ENCODE measurements at places on chromosomes 12 and 14. TPM values are rescaled to one million over a fixed set of nuclear protein-coding genes. Genes with fewer than 3 reads are reported as not detected.

The SERPINA12 gene
- total RNA-seq: not detected

The DPF3 gene
- total RNA-seq: 37.7 TPM

- no peak for DNase-seq
Observed at GRCh38 chr12:14257734-14258574, 107.5 kb upstream of the ATF7IP start.

DNA sequence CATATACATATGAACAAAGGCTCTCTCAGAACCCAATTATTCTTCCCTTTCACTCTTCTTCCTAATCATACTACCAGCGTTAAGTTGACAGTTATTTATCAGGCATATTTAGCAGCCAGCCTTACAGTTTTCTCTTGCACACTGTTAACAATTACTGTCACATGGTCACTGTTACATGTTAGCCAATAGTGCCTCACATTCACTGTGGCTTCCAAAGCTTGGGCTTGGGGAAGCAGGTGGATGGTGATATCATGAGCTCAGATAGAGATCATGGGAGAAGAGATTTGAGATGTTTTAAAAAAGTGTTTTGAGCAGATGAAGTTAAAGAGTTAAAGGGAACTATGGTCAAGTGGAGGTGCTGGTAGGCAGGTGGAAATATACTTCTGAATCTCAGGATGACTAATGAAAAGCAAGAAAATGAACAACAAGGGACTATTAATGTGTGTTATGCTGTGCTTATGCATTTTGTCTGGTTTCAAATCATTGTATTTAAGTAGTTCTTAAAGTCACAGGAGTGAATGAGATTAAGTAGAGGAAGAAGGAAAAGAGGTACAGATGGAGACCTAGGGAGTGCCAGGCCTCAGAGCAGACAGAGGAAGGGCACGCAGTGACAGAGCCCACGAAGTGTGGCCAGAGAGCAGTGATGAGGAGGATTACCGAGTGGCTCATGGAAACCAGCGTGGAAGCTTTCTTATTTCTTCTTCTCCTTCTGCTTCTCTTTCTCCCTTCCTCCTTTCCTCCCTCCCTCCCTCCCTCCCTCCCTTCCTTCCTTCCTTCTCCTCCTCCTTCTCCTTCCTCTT, 39.6 kb downstream of the BICD1 start:
- DNase-seq: no peak

GRCh38 chr12:104167519-104168458, 29.8 kb upstream of the NFYB start:
- DNase-seq: no peak

DNA sequence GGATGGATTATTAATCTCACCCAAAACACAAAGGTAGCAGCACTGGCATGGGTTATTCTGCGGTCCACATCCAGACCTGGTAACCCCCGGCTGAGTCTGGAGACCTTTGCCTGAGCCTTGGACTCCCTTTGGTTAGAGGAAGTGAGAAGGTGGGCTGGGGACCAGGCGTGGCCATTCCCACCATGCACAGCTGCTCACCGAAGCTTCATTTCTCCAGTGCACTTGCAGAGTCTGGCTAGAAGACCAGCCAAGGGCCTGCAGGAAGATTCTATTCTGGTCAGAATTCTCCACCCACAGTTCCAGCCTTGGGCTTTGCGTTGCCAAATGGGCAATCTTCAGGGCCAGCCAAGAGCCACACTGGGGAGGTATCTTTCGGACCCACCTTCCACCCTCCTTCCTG, 73.0 kb downstream of the LGMN start:
- DNase-seq: no peak

DNA sequence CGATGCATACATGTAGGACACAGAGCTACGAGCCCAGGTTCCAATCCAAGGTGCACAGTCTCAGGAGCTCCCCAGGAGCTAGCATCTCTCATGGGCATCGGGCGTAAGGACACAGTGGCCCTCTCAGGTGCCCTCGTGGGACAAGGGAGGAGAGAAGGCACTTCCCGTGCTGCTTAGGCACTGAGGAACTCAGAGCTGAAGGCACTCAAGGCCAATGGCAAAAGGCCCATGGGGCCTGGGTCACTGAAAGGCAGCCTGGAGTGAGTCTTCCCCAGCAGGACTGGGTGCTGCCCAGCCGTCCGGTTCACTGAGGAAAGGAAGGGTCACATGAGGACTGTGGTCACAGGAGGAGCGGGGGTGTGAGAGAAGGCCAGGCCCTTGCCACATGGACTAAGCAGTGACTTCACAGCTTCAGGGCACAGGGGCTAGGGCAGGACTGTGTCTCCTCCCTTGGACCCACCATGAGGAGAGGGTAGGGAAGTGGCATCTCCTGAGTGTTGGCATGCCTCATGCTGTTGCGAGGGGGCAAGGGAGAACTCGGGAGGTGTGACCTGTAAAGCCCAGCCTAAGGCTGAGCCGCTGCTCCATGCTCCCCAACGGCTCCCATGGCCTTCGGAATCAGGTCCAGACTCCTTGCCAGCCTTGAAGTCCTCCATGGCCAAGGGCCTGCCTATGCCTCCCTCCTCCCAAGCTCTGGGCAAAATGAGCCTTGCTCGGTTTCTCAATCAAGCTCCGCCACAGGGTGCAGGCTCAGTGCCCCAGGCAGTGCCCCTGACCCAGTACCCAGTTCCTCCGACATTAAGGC, 51.8 kb downstream of the CHGA start:
- peak; percentile 13 for DNase-seq

The ABCB9 gene
- 1.6 TPM for total RNA-seq

All from left ventricle myocardium inferior (tissue), 1 donor.